ENCODE measurements at places on chromosomes 1 and 21.
A peak's percentile ranks its signal among the peaks of the same experiment; 100 is the strongest.

DNA sequence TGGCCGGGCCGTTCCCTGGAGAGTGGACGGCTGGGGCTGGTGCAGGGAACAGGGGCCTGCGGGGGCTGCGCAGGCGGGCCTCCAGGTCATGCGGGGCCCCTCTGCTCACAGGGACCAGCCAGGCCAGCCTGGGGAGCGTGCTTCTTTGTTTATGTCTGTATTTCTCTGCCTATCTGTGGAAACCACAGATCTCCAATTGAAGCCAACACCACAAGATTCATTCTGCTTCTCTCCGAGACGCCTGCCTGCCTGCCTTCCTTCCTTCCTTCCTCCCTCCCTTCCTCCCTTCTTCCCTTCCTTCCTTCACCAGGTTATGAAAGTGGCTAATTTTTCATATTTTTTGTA is 39.9 kb upstream of the HMGN1 start:
- no peak for DNase-seq

DNA sequence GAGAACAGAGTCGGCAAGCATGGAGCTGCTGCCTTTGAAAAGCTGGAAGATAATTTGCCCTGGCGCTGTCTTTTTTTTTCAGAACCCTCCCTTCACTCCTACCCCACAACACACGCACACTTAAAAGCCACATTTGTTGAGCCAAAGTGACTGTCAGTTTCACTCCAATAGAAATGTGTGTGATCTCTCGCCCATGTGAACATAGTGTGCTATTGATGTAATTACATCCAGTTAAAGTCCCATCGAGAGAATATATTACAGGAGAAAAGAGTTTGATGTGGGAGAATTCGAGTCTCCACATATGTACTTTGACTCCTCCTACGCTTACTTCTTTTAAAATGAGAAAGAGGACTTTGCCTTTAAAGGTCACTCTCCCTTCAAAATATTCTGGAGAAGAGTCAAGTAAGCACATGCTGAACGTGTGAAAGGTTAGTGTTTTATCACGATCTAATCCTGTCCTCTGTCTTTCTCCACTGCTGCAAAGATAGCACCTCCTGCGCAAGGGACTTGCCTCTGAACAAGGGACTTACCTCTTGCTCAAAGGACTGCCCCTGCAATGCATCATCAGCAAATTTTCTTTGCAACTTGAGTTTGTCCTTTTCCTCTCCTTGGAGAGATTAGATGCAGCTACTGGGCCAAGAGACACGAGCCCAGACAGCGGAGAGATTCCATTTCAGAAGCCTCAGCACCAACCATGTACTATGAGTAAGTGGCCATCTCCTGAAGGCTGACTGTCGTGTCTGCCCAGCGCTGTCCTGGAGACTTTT is 613.9 kb downstream of the PTPRU start:
- DNase-seq, result no peak

GRCh38 chr1:110003747-110004428 is 19.3 kb downstream of the AHCYL1 start:
- peak; percentile 49 for DNase-seq

DNA sequence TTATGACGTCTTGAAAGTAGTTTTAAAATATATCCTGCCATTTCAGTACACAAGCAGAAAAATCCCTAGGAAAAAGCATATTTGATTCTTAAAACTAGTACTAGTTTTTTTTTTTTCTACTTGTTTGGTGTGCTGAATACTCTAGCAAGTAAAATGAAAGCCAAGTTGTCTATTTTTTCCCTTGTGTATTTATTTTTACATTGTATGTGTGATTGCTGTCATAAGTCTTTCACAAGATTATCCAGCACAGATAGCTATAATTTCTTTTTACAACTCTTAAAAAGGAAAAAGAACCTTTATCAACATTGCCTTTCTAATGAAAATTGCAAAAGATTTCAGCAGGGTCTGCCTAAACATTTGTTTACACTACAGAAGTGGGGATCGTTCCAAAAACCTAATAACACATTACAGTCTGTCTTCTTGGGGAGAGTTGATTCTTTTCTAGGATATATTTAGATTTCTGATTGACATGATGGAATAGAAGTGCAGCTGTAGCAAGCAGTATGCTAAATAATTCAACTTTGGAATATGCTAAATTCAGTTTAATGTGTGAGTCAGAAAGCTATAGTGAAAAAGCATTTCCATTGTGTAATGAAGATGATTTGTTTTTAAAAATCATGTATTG is 2.5 kb downstream of the DR1 start:
- DNase-seq, result no peak

- no peak for DNase-seq
These were observed 7.2 kb downstream of the ZDHHC18 start for GRCh38 chr1:26833432-26834405.

GRCh38 chr1:58695206-58695605 is 4.7 kb downstream of the MYSM1 start:
- DNase-seq, result no peak

GRCh38 chr1:36411674-36412648 is 14.3 kb upstream of the LSM10 start:
- no peak for DNase-seq

- no peak for DNase-seq
These were observed 36.5 kb downstream of the FHAD1 start for GRCh38 chr1:15283526-15283925.

- no peak for DNase-seq
These were observed 77.7 kb downstream of the PCNX2 start for GRCh38 chr1:233217832-233218231.

- DNase-seq, result no peak
These were observed 1.0 kb upstream of the NADK start for GRCh38 chr1:1779320-1779675.

- DNase-seq, result no peak
These were observed 21.4 kb downstream of the CLIC6 start for GRCh38 chr21:34690041-34690792.

- DNase-seq, result no peak
These were observed 211.1 kb downstream of the MRPL39 start for GRCh38 chr21:25396135-25396711.

DNA sequence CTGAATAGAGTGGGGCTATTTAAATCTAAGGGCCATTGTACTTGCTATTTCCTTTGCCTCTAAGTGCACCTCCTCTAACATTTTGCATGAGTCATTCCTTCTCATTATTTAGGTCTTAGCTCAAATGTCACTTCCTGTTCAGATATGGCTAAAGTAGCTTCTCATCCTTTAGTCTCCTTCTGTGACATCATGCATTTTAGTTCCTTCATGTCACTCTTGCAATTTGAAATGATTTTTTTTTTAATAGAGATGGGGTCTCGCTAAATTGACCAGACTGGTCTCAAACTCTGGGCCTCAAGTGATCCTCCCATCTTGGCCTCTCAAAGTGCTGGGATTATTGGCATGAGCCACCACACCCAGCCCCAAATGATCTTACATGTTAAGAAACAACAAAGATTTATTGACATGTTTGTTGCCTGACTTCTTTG is 6.6 kb downstream of the TBX19 start:
- peak; percentile 38 for DNase-seq

DNA sequence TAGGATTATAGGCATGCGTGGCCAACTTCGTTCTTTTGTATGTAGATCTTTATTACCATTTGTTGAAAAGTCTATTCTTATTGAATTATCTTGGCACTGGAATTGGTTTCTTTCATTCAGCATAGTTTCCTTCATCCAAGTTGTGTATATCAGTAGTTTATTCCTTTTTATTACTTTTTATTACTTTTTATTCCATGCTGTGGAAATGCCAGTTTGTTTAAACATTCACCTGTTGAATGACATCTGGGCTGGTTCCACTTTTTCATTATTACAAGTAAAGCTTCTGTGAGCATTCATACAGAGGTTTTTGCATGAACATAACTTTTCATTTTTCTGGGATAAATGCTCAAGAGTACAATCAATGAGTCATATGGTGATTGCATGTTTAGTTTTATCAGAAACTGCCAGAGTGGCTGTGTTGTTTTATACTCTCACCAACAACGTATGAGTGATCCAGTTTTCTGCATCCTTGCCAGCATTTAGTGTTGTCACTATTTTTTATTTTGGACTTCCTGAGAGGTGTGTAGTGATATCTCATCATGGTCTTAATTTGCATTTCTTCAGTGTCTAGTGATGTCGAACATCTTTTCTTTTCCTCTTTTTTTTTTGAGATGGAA is 28.6 kb downstream of the PTPRU start:
- no peak for DNase-seq

GRCh38 chr1:90926971-90927370 is 94.9 kb downstream of the ZNF644 start:
- DNase-seq, result peak; percentile 91

All from HAP-1 (cell line).